Stimulated activated CD8-positive, alpha-beta memory T cell treated with anti-CD3 and anti-CD28 coated beads, Interleukin-2, amount 100 ng/mL, for 1 hour (primary cell): ENCODE measurements at places on chromosomes 16 and 17.
A peak's percentile ranks its signal among the peaks of the same experiment; 100 is the strongest.

DNA sequence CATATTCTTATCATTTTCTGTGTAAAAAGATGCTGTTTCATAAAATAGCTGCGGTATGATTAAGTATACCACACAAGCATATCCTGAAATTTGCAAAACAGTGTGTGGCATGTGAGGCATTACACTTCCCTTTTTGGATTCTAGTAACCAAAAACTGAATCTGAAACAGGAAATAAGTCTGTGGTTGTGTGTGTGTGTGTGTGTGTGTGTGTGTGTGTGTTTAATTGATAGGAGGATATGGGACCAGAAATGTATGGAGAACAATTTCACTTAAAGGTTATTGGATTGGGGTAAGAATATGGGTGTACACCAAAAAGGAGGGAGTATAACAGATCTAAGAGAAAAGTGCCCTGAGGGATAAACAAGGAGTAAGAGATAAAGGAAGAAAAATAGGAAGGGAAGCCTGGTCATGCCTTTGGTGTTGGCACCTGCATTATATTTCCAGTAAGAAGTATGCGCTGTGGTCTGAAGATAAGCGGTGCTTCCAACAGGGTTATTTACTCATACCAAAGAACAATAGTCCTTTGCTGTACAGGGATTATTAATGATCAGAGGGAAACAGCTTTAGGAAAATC, 4.0 kb downstream of the LYRM1 start:
- no peak for DNase-seq

DNA sequence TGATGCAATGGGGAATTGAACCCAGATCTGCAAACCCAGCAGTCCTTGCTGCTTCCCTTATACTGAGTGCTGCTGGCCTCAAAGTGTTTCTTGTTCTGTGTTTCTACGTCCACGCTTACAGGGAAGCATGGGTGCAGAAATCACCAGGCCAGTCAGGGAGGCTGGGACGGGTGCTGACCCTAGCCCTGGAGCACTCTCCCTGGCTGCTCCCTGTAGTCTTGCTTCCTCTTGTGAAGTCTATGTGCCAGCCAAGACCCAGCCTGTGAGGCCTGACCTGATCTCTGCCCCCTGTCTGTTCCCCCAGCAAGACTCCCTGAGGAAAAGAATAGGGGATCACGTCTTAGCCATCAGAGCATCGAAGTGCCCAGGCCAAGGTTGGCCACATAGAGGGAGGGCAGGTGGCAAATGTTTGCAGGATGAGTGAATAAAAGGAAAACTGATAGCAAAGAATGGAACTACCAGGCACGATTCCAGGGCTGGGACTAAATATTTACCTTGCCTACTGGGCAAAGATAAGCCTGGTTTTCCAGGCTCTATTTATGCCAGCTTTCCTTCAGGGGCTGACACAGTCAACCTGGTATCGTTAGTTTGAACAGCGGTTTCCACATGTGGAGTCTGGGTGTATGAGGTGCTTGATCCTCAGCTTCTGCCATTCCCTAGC, 41.2 kb upstream of the RHOT1 start:
- no peak for DNase-seq

DNA sequence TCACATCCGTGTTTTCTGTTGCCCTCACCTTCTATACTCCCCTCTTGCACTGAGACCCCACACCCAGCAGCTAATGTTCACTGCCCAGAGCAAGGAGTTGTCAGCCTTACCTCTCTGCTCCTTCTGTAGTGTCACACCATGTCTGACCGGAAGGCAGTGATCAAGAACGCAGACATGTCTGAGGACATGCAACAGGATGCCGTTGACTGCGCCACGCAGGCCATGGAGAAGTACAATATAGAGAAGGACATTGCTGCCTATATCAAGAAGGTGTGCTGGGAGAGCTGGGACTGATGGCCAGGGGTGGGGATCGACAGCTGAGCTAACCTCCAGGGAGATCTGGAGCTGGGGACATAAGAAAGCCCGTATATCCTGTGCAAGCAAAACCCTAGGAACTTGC, 3.7 kb downstream of the DYNLL2 start:
- DNase-seq, result no peak

- no peak for DNase-seq
Observed at GRCh38 chr17:38621538-38621937, 15.8 kb upstream of the SRCIN1 start.

- DNase-seq, result no peak
Observed at GRCh38 chr17:33371377-33371776, 78.3 kb upstream of the ASIC2 start.

- no peak for DNase-seq
Observed at GRCh38 chr17:63420868-63421680, 25.0 kb downstream of the CYB561 start.

GRCh38 chr16:56005958-56006357, 130.8 kb upstream of the CES5A start:
- no peak for DNase-seq

DNA sequence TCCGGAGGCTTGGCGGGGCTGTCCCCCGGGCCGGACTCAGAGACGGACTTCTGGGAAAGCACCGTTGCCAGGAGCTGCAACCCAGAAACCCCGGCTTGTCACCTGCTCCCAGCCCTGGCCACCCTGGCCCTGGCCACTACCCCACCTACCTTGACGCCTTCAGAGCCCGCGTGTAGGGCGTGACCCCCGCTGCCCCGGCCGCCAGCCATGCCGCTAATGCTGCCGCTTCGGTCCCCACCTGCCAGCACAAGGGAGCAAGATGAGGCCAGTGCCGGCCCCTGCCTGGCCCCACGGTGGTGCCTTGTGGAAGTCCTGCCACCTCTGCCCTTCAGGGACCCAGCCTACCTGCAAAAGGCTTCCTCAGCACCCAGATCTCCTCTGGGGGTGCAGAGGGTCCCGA, 11.4 kb downstream of the CASKIN1 start:
- DNase-seq, result no peak

DNA sequence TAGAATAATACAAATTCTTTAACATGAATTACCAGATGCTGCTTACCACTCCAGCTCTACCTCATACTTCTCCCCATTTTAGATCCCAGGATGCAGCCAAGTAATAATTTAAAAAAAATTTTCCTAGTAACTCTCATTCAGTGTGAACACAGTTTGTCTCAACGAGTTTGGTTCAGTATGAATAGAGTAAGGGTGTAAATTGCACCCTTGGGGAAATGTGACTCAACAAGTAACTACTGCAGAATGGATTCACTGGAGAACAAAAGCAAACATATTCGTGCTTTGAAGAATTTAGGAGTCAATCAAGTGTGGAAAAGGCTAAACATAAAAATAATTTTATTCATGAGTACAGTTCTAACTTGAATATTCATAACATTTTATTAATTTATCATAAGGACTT, 23.0 kb downstream of the KCNJ16 start:
- DNase-seq, result no peak

DNA sequence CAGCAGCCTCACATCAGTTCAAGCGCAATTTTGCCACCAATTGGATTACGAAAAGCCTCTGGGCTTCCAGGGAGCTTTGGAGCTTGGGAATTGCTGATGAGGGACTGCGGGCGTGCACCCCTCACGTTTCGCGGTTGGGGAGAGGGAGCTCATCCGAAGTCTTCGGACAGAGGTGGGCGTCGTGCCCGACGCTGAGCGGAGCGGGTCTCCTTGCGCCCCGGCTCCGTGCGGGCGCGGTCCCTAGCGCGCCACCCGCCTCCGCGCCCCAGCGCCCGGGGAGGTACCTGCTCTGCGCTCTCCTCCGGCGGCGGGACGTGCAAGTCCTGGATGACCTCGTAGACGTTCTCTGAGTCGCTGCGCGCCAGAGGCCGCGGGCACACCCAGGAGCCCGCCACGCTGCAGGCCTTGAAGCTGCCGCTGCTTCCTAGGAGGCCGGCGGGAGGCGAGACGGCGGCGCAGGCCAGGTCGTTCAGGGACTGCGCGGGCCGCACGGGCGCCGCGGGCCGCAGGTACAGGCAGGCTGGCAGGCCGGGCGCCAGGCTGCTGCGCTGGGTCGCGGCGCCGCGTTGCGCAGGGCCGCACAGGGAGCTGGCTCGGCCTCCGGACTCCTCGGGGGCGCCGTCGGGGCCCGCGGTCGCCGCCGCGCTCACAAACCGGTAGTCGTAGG, 3.2 kb downstream of the ARHGAP27 start:
- DNase-seq, result no peak

DNA sequence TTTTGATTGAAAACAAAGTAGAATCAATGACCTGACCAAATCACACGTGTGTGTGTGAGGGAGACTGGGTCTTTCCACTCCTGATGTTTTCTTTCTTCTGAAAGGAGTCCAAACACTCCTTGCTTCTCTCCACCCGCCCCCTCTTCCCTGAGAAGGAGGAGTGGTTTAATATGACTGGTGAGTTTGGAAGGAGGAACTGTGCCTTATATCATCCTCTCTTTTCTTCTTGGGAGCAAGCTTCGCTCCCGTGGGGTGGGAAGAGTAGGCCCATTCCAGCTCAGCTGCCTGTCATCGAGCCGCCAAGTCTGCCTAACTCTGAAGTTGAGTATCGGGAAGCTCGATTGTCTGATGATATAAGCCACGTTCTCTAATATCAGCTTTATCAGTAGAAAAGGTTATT, 96.5 kb downstream of the YPEL2 start:
- DNase-seq, result no peak

- no peak for DNase-seq
Observed at GRCh38 chr16:67120025-67120424, 10.3 kb downstream of the PHAF1 start.

DNA sequence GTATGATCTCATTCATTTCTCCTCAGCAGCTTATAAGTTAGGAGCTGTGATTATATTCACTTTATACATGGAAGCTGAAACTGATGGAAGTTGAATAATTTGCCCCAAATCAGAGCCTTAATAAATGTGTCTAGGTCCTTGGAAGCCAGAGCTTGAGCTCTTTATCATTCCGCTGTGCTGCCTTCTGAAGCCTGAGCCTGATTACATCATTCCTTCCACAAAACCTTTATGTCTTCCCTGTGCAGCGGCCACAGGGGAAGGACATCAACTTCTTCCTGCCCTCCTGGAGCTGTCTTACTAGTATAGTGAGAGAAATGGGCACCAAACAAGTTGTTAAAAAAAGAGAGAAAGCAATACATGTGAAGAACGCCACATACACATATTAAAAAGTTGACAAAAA, 6.8 kb downstream of the TNRC6C start:
- no peak for DNase-seq

GRCh38 chr17:71024172-71024571, 854.8 kb downstream of the KCNJ2 start:
- no peak for DNase-seq

GRCh38 chr17:81930142-81931125, 2.9 kb upstream of the MAFG start:
- DNase-seq, result no peak

DNA sequence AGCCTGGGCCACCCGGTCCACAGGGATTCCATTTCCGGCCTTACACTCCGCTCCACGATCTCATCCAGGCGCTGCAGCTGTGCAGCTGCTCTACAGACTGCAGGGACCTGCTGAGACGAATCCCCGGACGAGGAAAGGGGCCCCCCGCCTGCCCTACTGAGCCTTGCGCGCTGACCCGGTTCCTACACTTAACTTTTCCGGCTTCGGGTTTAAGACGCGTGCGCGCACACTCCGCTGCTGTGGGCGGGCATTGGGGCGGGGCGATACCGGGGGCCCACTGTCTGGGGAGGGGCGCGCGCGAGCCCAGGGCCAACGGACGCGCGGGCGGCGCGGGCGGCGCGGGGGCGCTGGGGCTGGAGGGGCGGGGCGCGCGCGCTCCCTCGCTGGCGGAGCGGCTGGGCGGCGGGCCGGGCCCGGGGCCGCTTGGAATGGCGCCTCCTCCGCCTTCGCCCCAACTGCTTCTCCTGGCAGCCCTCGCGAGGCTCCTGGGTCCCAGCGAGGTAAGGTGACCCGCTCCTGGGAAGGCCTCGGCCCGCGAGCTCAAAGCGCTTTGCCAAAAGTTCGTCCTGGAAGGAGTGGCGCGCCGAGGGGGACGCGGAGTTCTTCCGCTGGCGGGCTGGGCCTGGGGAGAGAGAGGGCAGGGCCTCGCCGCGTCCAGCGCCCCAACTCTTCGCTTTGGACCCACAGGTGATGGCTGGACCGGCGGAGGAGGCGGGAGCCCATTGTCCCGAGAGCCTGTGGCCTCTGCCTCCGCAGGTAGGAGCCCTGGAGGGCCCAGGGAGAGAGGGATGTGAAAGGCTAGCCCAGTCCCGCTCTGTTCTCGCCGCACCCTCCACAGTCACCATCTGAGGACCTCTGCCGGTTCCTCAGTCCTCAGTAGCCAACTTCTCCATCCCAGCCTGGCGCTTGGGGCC, at the start of gene TP53I13:
Gene TP53I13, plus strand, starts transcription at position 371 of the 914 bp plus-strand sequence. Its CDS starts 58 bp downstream, at position 429.
- peak; percentile 85 for DNase-seq

DNA sequence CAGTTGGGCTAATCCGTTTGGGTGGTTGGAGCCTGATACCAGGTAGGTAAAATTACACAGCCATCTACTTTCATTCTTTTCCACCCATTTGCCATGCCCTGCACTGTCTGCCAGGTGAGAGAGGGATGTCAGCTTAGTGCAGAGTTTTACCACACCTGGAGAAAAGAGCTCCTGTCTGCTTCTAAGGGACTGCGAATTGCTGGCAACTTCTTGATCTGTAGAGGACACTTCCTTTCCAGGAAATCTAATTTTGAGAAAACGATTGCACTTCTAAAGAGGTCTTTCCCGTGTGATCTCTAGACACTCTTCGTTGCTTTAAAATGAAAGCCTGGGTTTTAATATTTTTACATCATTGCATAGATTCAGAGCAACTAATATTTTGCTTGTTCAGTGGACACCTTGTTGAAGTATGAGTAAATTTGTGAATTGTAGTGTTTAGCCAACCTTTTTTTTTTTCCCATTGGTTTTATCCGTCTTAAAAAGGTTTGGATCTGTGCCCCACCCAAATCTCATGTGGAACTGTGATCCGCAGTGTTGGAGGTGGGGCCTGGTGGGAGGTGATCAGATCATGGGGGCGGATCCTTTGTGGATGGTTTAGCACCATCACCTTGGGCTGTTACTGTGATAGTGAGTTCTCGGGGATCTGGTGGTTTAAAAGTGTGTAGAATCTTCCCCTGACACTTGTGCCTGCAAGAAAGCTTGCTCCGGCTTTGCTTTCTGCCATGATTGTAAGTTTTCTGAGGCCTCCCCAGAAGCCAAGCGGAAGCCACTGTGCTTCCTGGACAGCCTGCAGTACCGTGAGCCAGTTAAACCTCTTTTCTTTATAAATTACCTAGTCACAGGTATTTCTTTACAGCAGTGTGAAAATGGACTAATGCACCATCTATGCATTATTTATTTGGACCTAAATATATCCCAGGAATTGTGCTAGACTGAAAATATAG, 104.6 kb downstream of the PRKCA start:
- DNase-seq, result no peak

GRCh38 chr17:1787301-1787902, 25.5 kb downstream of the SERPINF1 start:
- DNase-seq, result no peak

GRCh38 chr16:12089492-12090150, 113.1 kb downstream of the SNX29 start:
- peak; percentile 24 for DNase-seq

DNA sequence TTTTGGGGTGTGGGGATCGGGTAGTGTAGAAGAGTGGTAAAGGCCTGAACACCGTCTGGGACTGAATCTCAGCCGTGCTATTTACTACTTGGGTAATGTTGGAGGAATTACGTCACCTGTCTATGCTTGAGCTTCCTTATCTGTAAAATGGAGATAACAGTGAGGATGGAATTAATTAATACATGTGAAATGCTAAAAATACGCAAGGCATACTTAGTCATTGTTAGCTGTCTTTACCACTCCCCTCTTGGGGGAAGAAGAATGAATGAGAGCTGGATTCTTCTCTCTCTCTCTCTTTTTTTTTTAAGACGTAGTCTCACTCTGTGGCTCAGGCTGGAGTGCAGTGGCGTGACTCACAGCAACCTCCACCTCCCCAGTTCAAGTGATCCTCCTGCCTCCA, 41.1 kb upstream of the TANGO6 start:
- no peak for DNase-seq

- no peak for DNase-seq
Observed at GRCh38 chr17:8855477-8856204, 11.8 kb downstream of the PIK3R6 start.
